ENCODE measurements at places on chromosomes 13 and 19.

- DNase-seq = peak; percentile 36
Observed at GRCh38 chr19:29714953-29715700, at the start of gene C19orf12. Gene C19orf12 (minus strand): TSS chr19:29715261. CDS start chr19:29708413, 6,848 bp downstream.

DNA sequence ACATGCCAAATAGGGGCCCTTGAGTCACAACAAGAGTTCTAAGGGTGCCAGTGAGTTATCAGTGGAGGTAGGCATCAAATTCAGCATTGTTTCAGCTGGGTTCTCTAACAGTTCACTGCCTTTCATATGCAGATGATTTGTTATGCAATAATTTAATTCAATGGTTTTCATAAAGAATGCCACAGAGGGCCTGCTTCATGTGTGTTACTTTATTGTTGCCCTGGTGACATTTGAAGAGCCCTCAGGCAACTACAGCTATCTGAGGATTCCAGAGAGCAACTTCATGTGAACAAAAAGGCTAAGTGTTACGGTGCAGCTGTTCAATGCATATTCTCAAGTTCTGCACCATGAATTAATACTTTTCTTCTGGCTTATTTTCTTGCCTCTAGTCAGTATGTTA is 43.1 kb upstream of the STARD13 start:
- DNase-seq = no peak

- no peak for DNase-seq
Observed at GRCh38 chr19:35992907-35993765, 1.9 kb upstream of the SDHAF1 start.

DNA sequence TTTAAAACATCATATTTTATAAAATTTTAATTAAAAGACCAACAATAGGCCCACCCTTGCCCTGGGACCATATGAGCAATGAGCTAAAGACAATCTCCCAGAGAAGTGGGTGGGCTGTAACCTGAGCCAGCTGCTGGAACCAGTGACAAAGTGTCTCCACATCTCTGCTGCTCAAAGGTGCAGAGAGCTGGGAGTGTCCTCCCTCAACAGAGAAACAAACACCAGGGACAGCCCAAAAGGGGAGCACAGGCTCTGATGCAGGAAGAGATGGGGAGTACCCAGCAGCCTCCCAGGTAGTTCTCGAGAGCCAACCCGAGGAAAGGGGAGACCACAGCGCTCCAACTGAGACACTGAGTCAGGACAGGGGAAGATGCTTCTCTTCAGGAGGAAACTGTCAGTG is 39.1 kb downstream of the DOCK9 start:
- no peak for DNase-seq

DNA sequence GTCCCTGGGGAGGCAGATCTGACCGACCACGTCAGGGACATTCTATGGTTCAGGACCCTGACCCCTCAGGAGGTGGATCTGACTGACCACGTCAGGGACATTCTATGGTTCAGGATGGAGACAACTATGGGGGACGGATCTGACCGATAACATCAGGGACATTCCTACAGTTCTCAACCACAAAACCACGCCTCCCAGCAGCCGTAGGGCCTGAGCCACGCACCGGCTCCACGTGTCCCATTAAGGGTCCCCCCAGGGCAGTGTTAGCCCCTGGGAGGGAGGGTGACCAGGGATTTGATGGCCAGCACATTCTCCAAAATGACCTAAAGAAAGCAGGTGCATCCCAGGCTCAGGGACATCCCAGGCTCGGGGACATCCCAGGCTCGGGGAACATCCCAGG is 49.0 kb upstream of the C13orf46 start:
- DNase-seq = no peak
